Spinal cord (tissue), 10 donors: ENCODE measurements at places on chromosomes 1 and 21.

DNA sequence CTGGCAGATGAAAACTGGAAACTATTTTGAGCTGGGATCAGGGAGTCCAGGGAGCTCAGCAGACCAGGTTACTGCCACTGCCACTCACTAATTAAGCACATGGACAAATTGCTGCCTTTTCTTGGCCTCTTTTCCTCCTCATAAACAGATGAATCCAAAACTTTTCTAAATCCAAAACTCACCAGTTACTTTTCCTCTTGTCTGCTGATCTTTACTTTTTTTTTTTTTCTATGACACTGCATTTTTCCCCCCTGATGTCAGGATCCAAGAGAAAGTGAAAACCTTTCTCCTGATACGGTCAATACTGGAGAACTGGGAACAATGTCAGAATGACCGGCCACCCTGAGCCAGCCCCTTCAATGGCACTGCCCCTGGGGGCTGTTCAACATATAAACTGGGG is 405.8 kb downstream of the DUSP10 start:
- no peak for DNase-seq

DNA sequence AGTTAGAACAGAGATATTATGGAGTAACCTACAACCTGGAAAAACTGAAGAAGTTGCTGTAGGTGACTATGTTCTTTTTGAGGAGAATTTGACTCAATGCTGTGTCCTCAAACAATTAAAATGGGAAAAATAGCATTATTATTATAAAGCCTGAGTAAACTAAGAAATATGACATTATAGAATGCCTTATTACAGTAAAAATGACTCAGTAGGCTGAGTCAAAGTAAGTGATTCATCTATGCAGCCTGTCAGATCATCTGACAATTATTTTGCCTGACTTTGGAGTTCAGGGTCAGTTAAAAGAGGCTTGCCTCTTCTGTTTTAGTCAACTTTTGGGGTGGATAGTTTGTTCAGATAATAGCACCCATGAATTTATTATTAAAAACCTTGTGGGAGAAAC is 150.8 kb upstream of the PTGFR start:
- DNase-seq, result no peak

GRCh38 chr1:168736520-168736919 is 7.5 kb upstream of the DPT start:
- DNase-seq, result no peak

DNA sequence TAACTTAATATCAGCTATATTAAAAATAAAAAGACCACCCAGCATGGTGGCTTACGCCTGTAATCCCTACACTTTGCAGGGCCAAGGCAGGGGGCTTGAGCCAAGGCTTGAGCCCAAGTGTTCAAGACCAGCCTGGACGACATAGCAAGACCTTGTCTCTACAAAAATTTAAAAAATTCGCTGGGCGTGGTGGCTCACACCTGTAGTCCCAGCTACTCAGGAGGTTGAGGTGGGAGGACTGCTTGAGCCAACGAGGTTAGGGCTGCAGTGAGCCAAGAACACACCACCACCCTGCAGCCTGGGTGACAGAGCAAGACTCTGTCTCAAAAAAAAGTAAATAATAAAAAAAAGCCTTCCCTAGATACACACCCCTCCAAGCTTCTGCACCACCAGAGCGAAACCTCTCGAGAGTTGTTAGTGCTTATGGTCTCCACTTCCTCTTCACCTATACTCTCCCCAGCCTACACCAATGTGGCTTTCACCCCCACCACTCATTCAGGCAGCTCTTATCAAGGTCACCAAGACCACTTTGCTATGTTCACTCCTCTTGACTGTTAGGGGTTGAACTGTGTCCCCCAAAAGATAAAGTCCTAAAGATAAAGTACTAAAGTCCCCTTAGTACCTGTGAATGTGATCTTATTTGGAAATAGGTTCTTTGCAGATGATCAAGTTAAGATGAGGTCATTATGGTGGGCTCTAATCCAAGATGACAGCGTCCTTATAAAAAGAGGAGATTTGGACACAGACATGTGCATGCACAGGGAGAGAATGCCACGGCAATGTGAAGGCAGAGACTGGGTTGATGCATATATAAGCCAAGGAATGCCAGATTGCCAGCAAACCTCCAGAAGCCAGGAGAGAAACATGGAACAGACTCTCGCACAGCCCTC is 6.8 kb upstream of the PPP1R15B start:
- no peak for DNase-seq

DNA sequence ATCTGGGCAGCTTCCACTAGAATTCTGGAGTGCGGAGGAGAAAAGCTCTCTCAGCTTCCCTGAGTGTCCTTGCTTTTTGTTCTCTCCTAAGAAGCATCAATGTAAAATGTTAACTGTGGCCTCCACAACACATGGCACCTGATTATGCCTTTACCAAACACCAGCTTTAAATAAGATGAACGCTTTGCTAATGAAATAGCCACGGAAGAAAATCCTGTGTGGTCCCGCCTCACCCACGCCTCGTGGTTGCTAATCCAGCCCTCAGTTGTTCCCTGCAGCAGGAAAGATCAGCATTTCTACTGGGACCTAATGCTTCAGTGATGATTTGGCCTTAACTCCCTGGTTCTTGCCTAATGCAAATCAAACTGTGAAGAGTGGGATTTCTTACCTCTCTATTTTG is 1.8 kb upstream of the ERG start:
- DNase-seq, result no peak

DNA sequence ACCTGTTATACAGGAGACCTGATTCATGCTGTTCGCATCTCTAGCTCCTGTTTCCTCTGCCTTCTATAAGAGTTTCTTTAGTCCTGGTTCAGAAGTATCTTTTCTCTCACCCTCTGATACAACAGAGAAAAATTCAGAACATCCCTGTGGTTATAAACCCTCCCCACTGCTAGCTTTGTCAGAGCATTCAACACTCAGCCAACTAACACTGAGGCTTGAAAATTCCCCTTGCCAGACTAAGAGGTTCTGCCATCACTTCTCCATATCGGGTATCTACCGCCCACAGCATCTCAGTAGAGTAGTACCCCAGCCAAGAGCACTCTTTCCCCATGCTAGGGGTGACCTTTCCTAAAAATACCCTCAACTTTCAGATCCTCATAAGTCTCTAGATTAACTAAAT is 19.6 kb upstream of the PIK3R3 start:
- no peak for DNase-seq

DNA sequence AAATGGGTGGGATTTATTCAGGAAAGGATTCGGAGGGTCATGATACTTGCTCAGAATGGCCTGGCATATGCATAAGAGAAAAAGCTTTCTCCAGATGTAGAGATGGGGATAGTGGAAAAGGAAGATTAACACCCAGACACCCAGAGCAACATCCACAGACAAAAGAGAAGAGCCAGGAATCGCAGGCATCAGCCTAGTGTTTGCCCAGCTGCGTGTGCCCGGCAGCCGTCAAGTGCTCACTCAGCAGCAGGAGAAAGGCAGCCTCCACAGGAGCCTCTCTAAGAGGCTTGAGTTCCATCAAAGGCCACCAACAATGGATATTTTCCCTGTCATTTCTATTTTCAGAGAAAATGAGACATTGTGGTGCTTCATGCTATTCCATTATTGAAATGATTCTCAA is 54.7 kb downstream of the NTPCR start:
- DNase-seq, result no peak

GRCh38 chr1:232335741-232336293 is 294.1 kb downstream of the SIPA1L2 start:
- DNase-seq, result no peak

DNA sequence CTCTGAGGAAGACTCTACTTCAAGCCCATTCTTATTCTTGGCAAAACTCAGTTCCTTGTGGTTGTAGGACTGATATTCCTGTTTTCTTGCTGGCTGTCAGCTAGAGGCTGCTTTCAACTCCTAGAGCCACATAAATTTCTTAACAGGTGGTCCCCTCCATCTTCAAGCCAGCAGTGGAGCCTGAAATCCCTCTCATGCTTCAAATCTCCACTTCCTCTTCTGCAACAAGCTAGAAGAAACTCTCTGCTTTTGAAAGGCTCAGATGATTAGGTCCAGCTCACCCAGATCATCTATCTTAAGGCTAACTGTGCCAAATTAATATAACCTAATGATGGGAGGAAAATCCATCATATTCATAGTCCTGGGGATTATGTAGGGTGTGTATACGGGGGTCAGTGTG is 43.2 kb upstream of the CD34 start:
- DNase-seq, result no peak

DNA sequence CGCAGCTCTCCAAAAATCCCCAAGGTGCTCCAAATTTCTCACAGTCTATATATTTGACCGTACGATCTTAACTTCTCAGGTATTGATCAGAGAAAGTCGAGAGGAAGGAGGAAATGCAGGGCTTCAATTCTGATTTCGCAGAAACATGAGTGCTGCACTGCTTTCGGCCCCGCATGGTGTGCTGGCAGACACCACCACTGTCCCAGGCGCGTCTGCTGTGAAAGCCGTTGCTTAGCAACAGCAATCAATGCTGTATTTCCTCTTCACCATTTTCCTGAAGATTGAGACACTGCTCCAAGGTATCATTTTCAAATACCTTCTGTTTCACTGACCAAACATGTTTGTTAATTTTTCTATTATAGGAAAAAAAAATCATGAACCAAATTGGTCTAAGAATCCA is 296.3 kb downstream of the SMYD3 start:
- peak; percentile 97 for DNase-seq
